ENCODE measurements at places on chromosomes 7 and 10.

- DNase-seq, result no peak
Observed at GRCh38 chr10:23441251-23441650, 2.4 kb downstream of the OTUD1 start.

- DNase-seq, result no peak
Observed at GRCh38 chr10:31219306-31219705, 99.7 kb upstream of the ZEB1 start.

DNA sequence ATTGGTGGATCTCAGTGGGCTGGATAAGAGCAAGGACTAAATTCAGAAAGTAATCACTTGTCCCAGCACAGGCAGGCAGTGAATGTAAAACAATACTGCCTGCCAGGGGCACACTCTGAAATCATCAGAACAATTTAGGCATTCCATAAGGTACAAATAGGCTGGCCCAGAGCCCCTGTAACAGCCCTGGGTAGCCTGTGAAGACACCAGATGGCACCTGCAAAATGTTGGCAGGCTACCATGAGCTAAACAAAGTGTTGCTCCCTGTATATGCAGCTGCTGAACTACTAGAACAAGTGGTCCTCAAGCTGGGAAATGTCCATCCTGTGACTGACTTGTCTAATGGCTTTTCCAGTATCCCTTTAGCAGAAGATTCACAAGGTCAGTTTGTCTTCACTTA is 3.0 kb upstream of the PRSS37 start:
- no peak for DNase-seq

GRCh38 chr7:140242057-140243031 is 65.6 kb upstream of the KDM7A start:
- DNase-seq, result no peak

DNA sequence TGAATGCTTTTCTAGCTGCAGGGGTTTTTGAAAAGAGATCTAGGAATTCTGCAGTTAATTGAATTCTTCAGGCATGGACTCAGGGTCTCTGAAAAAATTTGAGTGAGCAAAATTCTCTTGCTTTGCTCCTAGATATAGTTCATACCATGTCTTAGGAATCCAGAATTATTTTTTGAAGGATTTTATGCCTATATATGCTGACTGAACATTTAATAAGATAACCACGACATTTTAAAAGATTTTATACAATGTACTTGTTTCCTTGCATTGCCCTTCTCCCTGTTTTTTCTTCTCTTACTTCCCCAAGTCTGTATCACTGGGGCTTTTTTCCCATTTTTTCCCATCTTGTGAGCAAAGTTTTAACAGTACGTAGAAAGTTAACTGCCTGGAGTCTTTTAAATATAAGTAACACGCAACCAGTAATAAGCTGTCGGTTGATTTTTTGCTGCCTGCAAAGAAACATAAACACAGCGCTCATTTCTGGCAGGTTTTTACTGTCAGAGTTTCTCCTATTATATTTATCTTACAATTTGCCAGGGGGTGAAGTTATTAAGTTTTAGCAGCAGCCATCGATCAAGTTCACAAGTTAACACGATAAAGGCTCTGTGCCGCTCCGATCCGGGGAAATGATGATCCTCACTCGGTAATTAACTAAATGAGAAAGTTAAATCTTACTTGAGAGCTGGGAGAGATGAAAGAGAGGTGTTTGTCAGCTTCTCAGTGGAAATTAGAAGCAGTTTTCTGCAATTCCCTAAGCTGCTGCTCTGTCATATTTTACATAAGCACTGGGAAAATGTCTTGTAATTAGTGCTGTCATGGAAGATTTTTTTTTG is 81.0 kb downstream of the POLL start:
- no peak for DNase-seq

DNA sequence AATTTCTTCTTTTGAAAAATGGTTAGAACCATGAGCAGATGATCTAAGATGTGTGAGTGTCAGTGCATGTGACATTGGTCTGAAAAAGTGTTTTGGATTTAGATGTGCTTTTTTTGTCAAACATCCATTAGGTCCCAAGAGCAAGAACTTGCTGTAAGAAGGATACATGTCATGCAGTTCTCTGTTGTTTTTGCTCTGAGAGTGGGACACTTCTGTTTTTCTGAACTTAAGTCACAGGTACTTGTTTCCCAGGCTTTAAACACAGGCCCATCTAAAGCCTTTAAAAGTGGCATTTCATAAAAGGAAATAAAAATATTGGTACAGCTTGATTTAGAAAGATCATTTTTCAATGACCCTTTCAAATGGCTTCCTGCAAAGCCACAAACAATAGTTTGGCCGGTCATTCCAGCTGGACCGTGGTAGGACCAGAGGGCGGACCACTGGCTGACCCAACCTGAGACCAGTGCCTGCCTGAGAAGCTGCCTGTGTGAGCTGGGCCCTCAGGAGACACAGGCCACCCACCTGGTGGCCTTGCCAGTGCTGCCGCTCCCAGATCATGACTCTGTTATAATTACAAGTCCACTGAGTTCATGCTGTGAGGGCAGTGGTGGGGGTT is 92.7 kb downstream of the EEPD1 start:
- no peak for DNase-seq

DNA sequence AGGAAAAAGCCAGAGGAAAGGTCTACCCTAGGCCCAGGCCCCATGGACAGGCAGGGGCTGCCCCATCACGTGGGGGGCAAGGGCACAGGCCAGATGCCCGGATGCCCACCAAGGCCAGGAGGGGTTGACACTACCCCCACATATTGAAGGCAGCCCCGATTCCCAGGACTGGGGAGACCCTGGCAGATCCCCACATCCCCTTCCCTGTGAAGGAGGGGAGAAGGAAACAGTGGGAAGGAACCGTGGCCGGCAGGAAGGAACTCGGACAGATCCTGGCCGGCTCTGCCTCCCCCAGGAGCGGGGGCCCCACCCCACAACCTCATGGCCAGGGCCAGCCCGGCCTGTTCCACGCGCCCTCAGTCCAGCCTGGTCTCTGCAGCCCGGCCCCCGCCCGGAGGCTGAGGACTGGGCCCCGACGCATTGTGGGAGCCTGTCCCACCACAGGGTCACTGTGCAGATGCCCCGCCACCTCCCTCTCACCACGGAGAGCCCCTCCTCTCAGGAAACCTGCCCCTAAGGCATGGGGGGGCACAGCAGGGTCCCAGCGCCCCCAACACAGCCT is 41.3 kb downstream of the PAPOLB start:
- no peak for DNase-seq

DNA sequence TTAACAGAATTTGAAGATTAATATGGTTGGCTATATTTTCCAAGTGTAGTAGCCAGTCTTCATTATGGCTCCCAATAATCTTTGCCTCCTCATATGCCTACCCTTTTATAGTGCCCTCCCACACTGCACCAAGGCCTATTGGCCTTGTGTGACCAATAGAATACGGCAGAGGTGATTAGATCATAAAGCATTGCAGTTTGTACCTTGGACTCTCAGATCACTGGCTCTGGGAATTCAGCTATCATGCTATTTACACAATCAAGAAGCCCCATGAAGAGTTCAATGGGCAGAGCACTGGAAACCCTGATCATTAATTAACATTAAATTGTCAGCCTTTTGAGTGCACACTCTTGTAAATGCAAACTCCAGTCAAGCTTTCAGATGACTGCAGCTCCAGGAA is 154.5 kb upstream of the MAGI2 start:
- no peak for DNase-seq

- peak; percentile 70 for DNase-seq
Observed at GRCh38 chr10:78944723-78945312, 123.9 kb upstream of the ZMIZ1 start.

DNA sequence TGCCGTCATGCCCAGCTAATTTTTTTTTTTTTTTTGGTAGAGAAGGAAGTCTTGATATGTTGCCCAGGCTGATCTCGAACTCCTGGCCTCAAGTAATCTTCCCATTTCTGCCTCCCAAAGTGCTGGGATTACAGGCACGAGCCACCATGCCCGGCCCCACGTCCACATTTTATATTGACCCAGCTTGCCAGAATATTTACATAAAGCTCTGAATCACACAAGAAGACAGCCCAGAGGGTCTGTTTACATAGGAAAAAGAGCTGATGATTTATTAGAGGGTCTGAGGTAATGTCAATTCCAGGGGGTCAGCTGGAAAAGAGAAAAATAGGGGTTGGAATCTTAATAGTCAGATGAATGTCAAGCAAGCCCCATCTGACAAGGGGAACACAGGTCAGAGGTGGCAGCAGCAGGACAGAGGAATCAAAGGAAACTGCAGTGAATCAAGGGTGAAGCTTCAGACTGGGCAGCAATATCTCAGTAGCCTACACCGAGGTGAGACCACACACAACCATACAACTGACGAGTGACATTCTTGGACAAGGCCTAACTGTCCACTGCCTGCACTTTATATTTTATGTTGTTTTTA is 15.8 kb upstream of the SLF2 start:
- DNase-seq, result no peak

- DNase-seq, result no peak
Observed at GRCh38 chr7:132077971-132078685, 498.1 kb downstream of the PLXNA4 start.

DNA sequence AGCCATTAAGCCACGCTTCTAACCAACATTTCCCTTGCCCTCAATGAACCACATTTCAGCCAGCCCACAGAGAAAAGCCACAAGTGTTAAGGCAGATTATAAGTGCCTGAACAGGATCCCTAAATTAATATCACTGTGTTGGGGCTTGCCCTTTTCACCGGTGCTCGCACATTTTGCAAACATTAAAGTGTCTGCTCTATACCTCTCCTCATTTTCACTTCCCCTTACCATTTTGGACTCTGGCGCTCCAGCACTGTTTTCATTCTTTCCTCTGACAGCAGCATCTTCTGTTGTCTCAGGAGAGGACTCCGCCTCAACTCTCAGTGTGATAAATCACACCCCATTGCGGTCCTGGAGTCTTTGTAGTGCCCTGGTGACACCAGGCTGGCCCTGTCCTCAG is 274.2 kb downstream of the BAMBI start:
- DNase-seq, result no peak

DNA sequence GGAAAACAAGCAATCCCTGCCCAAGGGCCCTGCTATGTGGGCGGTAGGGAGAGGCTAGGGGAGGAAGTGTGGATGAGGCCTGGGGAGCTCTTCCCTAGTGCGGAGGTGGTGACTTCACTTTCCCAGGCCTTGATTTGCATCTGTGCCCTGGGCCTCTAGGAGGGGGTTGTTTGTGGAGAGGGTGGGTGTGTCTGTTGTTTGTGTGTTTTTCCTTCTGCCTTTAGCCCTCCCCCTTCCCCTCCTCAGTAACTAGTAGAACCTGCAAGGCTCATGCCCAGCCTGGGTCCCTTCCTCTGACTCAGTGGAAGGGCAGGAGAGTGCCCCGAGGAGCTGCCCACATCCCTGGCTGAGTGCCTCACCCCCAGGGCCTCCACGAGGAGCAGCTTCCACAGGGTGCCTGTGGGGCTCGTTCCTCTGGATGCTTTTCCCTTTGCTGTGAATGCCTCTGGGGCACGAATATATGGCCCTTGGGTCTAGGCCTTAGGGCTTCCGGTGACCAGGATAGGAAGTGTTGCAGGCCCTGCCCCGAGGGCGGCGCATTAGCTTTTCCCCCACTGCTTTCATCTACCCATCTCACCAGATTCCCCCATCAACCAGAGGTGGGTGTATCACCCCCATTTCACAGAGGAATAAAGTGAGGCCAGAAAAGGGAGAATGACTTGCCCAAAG is 89.4 kb upstream of the DUSP5 start:
- no peak for DNase-seq

DNA sequence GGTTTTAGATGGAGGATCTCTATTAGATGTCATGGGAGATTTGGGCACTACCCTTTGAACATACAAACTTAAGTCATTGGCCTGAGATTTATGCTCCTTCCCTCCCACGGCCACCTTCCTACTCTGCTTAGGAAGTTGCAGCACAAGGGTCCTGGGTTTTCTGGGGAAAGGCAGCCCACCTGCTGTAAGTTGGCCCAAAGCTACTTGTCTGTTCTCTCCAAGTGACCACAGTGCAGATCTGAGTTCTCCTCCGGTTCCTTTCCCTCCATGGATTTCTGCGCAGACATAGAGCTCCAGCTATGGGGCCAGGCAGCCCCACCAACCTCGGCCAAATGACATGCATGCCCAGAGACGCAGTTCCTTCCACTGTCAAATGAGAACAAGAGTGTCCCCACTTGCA is 12.8 kb upstream of the C10orf53 start:
- DNase-seq, result no peak

DNA sequence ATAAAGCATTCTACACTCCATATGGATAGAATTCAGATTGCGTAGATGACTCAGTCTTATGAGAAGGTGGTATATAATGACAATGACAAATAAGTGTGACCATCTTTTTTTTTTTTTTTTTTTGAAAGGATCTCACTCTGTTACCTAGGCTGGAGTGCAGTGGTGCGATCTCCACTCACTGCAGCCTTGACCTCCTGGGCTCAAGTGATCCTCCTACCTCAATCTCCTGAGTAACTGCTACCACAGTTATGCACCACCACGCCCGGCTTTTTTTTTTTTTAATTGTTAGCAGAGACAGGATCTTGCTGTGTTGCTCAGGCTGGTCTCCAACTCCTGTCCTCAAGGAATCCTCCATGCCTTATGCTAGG is 43.2 kb upstream of the NRP1 start:
- DNase-seq, result no peak

- no peak for DNase-seq
Observed at GRCh38 chr10:125629758-125630376, 53.1 kb downstream of the TEX36 start.

- no peak for DNase-seq
Observed at GRCh38 chr7:91771394-91771793, 109.1 kb downstream of the MTERF1 start.

- no peak for DNase-seq
Observed at GRCh38 chr7:50366311-50366710, 61.8 kb downstream of the IKZF1 start.

DNA sequence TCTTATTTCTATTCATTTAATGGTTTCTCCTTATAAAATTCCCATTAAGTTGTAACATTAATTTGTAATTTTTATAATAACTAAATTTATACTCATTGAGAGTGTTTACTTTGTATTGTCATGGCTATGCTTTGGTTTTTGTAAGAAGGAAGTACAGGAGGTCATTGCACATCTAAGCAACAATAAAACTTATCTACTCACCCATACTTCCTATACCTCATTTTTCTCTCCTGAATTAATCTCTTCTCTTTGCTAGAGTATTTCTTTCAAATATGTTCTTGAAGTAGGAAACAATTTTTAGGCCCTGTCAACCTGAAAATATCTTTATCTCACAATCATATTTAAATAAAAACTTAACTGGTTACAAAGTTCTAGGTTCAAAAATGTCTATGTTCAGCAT is 95.4 kb upstream of the WDR11 start:
- DNase-seq, result no peak

DNA sequence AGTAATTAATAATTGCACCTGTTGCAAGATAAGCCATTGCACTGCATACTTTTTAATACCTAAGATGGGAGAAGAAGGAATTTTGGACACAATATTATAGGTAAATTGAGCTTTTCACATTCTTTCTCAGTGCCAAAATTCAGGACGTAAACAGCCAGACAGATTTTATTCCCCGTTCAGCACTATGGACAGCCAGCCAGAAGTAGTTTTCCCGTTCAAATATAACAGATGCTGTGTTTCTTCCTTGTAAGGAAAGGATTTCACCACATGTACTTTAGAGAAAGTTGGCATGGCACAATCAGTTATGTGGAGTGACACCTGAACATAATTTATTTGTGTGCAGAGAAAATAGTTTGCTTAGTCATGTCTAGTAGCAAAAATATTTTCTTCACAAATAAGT is 34.8 kb downstream of the SEMA3E start:
- DNase-seq, result no peak
